ENCODE measurements at places on chromosomes 2 and 18.
A peak's percentile ranks its signal among the peaks of the same experiment; 100 is the strongest.

DNA sequence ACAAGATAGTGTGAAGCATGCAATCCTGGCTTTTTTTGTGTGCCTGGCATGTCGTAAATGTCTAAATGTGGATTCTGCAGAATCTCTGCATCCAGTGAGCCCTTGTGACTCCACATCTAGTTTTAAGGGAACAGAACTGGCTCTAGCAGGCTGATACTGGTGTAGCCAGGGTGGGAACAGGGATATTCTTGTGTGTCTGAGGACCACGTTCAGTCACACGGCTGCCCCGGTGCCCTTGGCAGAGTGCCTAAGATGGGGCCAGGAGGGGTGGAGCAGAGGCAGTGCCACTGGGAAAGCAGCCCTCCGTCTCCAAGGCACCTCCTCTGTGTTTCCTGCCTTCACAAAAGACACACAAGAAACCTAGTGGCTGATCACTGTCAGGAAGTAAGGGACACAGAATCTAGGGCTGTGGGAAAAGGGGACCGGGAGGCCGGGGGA, 91.5 kb upstream of the PARD3B start:
- no peak for DNase-seq

DNA sequence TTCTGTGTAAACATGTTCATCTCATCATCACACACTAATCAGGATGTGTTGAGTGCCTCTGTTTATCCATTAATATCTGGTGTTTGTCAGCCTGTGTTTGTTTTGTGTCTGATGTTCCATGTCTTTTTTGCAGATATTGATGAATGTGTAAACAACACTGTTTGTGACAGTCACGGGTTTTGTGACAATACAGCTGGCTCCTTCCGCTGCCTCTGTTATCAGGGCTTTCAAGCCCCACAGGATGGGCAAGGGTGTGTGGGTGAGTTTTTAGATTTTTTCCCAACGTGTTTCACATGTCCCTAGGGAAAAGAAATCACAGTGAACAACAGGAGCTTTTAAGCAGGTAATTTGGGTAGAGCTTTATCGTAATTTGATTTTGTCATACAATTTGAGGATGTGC, 133.7 kb upstream of the RASGRP3 start:
- no peak for DNase-seq

- DNase-seq = no peak
Observed at GRCh38 chr2:56231361-56231760, 47.6 kb downstream of the CCDC85A start.

DNA sequence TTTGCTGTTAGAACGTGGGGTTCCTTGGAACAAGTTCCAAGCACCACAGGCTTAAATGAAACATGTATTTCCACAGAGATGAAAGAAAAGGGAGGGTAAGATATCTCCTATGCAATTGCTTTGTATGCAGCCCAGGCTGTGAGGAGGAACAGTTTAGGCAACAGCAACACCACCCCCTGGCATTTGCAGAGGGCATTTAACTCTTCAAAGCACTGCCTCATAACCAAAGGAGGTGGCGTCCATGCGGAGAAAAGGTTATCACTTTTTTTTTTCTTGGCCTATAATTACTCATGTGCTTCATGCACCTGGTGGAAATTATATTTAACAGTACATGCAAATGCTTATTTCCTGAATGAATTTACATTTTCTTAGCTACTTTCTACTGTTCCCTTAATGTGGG, 286.0 kb downstream of the LPIN1 start:
- no peak for DNase-seq

DNA sequence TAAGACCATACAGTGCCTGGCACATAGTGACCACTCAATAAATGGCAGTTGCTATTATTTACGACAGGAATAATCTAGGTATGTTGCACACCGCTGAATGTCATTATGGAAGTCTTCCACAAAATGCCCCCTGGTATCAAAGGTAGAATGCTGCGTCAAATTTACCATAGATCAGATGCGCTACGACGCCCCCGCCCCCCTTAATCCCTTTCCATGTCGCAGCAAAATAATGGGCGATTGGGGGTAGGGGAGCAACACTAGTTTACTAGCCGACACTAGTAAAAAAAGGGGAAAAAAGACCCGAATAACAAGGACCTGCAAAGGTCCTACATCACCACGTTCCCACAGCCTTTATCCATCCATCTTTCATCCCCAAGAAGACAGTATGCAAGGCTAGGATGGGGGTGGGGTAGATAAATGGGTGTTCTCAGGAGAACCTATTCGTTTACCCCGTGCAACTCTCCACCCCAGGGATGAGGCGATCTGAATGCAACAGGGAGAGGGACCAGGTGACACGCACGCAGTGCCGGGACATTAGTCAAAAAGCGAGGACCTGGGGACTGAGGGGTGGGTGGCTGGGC, 455 bp downstream of the PREPL start:
- peak; percentile 8 for DNase-seq

GRCh38 chr2:152455738-152456137, 120.8 kb downstream of the FMNL2 start:
- no peak for DNase-seq

- no peak for DNase-seq
Observed at GRCh38 chr2:12035029-12035720, 288.7 kb downstream of the LPIN1 start.

- DNase-seq = no peak
Observed at GRCh38 chr18:71485611-71486010, 1058.5 kb downstream of the CBLN2 start.

GRCh38 chr2:227198866-227199265, 34.4 kb downstream of the COL4A3 start:
- DNase-seq = no peak

GRCh38 chr2:172094294-172095145, 8.2 kb downstream of the DLX2 start:
- DNase-seq = no peak

DNA sequence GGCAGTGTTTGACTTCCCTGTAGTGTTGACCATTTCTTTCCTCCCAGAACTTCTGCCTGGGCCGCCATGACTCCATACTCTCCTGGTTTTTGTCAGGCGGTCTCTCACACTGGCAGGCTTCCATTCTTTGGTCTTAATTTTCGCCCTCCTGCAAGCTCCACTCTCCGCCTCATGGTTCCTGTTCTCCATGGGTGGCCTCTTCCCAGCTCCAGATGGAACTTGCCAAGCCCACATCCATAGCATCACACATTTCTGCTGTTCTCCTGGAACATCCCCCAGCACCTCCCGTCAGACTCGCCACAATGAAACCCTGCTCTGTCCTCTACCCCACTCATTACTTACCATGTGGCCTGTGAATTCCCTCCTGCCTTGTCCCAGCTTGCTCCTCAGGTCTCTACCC, 896 bp upstream of the AFF3 start:
- no peak for DNase-seq

DNA sequence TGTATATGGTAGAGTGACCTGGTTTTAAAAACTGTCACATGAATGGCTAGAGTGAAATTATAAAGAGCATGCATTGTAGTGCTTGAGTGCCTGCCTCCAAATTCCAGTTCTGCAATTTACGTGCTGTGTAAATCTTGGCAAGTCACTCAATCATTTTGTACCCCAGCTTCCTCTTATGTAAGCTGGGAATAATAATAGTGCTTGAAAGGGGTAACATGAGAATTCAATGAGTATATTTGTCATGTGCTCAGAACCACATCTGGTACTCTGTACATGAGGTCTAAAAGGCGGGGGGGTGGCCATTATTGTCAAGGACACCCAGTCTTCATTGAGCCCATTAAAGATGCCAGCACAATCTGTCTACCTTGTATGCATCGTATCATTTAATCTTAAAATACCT, 214.8 kb downstream of the MC4R start:
- DNase-seq = no peak

DNA sequence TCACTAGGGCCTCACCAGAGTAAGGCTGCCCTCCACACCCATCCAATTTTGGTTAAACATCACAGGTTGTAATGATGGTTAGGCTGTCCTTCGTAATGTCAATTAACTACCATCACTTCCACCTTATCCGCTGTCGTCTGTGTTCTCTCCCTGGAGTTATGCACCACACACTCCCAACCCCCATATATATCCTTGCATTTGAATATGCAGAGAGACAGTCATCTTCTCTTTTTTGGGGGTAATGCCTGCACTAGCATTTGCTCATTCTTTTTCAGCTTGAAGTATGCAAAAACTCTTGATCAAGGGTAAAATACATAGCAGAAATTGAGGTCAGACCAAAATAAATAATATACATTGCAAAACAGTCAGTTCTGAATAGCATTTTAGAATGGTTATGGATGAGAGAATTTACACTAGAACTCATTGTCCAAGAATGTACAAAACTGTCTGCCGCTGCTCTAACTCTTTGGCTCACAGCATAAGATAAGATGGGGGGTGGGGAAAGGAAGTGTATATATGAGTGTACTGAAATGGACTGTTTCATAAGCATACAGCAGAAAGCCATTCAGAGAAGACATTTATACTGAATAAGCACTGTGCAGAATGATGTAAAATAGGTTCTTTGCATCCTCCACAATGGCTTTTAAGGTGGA, 397.8 kb upstream of the CHST9 start:
- DNase-seq = no peak

DNA sequence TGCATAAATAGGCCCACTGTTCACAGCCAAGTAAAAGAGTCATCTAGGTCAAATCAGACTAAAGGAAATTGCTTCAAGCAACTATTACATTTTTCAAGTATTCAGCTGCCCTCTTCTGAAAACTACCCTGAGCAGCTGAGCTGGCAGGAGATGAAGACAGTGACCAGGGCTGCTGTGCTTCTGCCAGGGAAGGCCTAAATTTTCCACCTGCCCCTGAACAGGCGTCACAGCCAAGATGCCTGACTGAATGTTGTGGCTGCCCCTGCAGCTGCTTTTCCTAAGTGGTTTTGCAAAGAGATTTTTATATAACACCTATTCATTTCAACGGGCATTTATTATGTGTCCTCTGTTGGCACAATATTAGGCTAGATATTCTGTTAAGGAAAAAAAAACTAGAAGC, 96.7 kb upstream of the RPE start:
- no peak for DNase-seq

- no peak for DNase-seq
Observed at GRCh38 chr2:230327418-230328154, 593 bp downstream of the SP140L start.
